SK-N-MC (cell line): ENCODE measurements at places on chromosomes 6 and 20.

GRCh38 chr6:140537834-140538705 is 1163.6 kb upstream of the CITED2 start:
- no peak for DNase-seq

GRCh38 chr6:128206610-128207426 is 306.0 kb upstream of the THEMIS start:
- DNase-seq, result no peak

GRCh38 chr6:147322299-147323162 is 118.3 kb downstream of the STXBP5 start:
- peak; percentile 81 for DNase-seq

DNA sequence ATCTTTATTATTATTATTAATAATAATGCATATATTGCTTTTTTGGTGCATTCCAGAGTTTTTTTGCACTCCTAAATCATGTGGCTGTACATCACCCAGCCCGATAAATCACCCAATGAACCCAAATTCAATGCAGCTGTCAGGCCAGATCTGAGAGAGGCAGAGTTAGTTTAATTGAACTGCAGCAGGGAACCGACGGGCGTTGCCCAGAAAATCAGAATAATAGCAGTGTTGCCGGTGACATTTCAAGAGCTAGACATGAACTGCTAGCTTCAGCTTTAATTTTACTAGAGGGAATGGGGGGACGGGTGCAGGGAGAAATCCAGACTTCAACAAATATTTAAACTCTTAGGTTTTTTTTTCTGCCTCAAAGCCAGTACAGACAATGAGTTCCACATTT is 135.0 kb downstream of the CLIC5 start:
- DNase-seq, result no peak

DNA sequence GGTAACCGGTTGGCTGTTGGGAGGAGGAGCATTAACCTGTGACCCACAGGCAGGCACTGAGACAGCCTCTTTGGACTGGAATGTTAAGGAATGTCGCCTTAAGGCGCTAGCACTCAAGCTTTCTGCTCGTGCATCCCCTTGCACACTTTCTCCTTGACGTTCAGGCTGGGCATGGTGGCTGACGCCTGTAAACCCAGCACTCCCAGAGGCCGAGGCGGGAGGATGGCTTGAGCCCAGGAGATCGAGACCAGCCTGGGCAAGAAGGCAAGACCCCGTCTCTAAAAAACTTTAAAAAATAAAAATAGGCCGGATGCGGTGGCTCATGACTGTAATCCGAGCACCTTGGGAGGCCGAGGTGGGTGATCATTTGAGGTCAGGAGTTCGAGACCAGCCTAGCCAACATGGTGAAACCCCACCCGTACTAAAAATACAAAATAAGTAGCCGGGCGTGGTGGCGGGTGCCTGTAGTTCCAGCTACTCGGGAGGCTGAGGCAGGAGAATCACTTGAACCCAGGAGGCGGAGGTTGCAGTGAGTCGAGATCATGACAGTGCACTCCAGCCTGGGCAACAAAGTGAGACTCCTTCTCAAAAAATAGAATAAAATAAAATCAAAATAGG is 1.9 kb upstream of the GID8 start:
- DNase-seq, result no peak

- DNase-seq, result no peak
Observed at GRCh38 chr20:4702562-4703280, 19.0 kb upstream of the PRND start.

DNA sequence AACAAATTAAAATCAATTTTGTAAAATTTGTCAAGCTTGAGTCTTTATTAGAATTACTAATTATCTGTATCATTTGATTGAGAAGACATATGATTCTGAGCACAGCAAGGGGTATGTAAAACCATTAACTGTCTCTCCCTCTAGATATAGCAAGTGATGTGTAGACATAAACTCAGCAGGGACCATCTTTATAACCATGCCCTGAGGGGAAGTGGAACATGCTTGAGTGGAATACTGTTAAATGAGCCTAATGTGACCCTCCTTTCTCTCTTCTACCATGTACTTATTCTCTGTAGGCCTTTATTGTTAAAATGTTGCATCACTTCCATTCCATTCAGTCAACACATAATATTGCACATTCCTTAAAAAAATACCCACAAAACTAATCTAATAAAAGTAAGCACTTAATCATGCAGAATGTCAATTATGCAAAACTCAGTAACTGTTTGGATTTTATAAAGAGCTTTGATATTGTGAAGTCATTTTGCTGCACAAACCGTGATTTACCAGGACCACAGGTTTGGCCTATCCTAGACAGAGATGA is 896.6 kb upstream of the MANEA start:
- DNase-seq, result peak; percentile 100

GRCh38 chr20:22563062-22563965 is 21.1 kb downstream of the FOXA2 start:
- no peak for DNase-seq

GRCh38 chr6:21807299-21808044 is 213.9 kb downstream of the SOX4 start:
- no peak for DNase-seq

GRCh38 chr6:106316375-106316766 is 9.2 kb downstream of the ATG5 start:
- no peak for DNase-seq
